ENCODE measurements at places on chromosomes 16 and 17.

DNA sequence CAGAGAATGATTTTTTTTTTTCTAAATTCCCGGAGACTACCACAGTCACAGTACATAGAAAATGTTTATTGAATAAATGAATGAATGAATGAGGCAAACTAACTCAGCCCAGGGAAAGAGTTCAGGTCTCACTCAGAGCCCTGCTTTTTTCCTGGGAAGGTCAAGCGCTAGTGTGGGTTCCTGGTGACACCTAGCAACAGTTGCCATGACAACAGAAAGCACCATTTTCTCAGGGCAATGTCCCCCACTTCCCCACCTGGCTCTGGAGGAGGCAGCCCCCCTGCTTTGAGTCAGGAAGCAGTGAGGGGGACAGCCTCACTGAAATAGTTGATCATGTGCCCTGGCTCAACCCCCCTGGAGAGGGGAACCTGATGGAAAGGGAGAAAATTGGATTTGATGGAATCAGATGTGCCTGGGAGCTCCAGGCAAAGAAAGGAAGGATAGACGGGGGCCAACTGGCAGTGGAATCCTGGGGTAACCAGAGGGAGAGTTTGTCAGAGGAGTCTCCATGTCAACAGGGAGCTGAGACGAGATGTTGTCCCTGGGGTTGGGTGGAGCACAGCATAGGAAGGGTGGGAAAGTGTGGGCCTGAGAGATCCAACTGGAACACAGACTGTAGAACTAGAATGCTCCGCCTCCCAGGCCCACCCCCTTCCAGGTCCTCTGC lies 242.2 kb upstream of the CCL2 start:
- DNase-seq: no peak

DNA sequence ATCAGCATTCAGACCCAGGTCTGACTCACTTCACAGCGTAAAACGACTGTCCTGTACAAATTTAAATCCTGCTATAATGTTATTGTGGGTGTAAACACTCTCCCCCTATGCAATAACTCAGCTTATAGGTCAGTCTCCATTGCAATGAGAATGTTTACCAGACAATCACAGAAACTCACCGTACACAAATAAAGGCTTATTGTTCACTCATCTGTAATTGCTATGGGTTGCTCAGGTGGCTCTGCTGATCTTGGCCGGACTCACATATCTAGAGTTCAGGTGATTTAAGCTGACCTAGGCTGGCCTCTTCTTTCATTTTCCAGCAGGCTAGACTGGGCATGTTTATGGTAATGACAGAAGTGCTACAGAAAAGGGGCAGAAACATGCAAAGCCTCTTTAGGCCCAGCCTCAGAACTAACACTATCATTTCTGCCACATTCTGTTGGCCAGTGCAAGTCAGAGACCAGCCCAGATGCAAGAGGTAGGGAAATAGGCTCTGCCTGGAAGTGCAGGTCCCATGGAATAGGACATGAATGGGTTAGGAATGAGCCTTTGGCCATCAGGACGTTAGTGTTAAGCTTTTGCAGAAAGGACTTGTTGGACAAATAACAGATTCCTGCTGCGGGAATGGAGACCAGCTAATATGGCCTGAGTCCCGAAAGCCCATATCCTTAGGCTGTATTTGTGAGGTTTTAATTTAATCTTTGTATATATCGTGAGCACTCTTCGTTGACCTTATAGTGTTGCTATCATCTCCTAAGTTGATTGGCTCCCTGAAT lies 44.0 kb downstream of the HLF start:
- no peak for DNase-seq

- no peak for DNase-seq
Observed at GRCh38 chr17:7916385-7916682, 245 bp upstream of the RNF227 start.

- DNase-seq: no peak
Observed at GRCh38 chr17:8001976-8002720, at the start of gene GUCY2D. GUCY2D (plus strand) TSS chr17:8002615; CDS start chr17:8003048, 433 bp downstream.

DNA sequence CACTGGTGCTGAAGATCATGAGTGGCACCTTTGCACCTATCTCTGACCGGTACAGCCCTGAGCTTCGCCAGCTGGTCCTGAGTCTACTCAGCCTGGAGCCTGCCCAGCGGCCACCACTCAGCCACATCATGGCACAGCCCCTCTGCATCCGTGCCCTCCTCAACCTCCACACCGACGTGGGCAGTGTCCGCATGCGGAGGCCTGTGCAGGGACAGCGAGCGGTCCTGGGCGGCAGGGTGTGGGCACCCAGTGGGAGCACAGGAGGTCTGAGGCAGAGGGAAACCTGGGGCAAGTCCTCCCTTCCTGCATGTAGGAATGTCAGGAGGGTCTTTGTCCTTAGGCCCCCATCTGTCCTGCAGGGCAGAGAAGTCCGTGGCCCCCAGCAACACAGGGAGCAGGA lies 6.5 kb upstream of the TRAF4 start:
- no peak for DNase-seq

Measured in hematopoietic multipotent progenitor cell treated with erythropoietin and hydrocortisone succinate and interleukin-3 and kit ligand, for 17 days (in vitro differentiated cells).